Airway epithelial cell (primary cell): ENCODE measurements at places on chromosomes 12 and 14. TPM values are rescaled to one million over a fixed set of nuclear protein-coding genes. Genes with fewer than 3 reads are reported as not detected.

CDKN3 gene
- 45.7 and 48.0 TPM in 2 replicates for total RNA-seq

GPR65 gene
- total RNA-seq, result not detected in 2 replicates

PIK3C2G gene
- 1.3 and 1.6 TPM in 2 replicates for total RNA-seq

CCDC38 gene
- total RNA-seq, result not detected in 2 replicates

SLC16A7 gene
- total RNA-seq, result 3.0 and 6.4 TPM in 2 replicates

CCDC177 gene
- 0.14 TPM in 1 of 2 replicates, not detected in the other for total RNA-seq

RNU7-1 gene
- not detected in 2 replicates for total RNA-seq

C3AR1 gene
- not detected in 2 replicates for total RNA-seq

RNF212B gene
- total RNA-seq, result not detected in 2 replicates

STON2 gene
- total RNA-seq, result 99.8 and 107 TPM in 2 replicates

CACNA1C gene
- total RNA-seq, result not detected in 2 replicates

TECPR2 gene
- 6.3 and 8.0 TPM in 2 replicates for total RNA-seq

CHGA gene
- total RNA-seq, result 0.07 TPM in 1 of 2 replicates, not detected in the other

ADAM20 gene
- not detected in 2 replicates for total RNA-seq

RNASE7 gene
- total RNA-seq, result 1.1 and 2.2 TPM in 2 replicates

TAS2R19 gene
- 0.65 TPM in 1 of 2 replicates, not detected in the other for total RNA-seq

ADGRD1 gene
- not detected in 2 replicates for total RNA-seq

GLS2 gene
- total RNA-seq, result 4.2 and 6.0 TPM in 2 replicates

DTX3 gene
- 3.5 and 3.6 TPM in 2 replicates for total RNA-seq

RXYLT1 gene
- 12.3 and 18.4 TPM in 2 replicates for total RNA-seq

POTEM gene
- not detected in 2 replicates for total RNA-seq

DHH gene
- under 0.01 TPM in 1 of 2 replicates, not detected in the other for total RNA-seq

CEP170B gene
- 35.4 and 42.4 TPM in 2 replicates for total RNA-seq

FGF6 gene
- not detected in 2 replicates for total RNA-seq

TRMT5 gene
- total RNA-seq, result 13.9 and 18.0 TPM in 2 replicates

KLRD1 gene
- under 0.01 TPM in 2 replicates for total RNA-seq

IQSEC3 gene
- not detected in 2 replicates for total RNA-seq

BHLHE41 gene
- 0.33 and 0.35 TPM in 2 replicates for total RNA-seq

PPP1R36 gene
- total RNA-seq, result 0.14 TPM in 1 of 2 replicates, not detected in the other

TOGARAM1 gene
- total RNA-seq, result 5.9 and 6.7 TPM in 2 replicates
